ENCODE measurements at places on chromosomes 13 and 19.
A peak's percentile ranks its signal among the peaks of the same experiment; 100 is the strongest.

GRCh38 chr13:50594276-50595051 is 249.0 kb downstream of the DLEU7 start:
- DNase-seq, result no peak

DNA sequence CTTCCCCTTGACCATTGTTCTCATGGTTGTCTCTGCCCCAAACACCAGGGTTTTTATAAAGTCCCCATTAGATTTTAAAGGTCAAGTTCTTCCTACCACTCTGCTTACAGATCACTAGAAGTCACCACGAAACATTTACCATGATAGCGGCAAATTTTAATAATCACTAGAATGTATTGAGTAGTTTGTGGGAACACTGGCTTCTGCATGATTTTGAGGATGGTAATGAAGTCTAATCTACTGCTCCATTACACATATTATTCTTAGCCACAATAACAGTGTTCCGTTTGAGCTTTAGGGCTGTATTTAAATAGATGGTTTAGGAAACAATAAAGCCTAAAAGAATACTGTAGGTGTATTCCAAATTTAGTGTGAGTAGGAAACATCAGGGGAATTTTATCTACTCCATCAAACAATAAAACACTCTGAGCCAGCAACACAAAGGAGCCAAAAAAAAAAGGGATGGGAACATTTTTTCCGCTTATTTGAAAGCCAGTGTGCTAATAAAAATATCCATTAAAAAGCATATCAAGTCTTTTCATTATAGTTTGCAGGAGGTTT is 49.7 kb downstream of the KLF12 start:
- DNase-seq, result no peak

- DNase-seq, result no peak
Measured at GRCh38 chr19:49120868-49121267, 1.5 kb downstream of the PPFIA3 start.

- DNase-seq, result no peak
Measured at GRCh38 chr13:43408274-43408673, 378.5 kb downstream of the ENOX1 start.

DNA sequence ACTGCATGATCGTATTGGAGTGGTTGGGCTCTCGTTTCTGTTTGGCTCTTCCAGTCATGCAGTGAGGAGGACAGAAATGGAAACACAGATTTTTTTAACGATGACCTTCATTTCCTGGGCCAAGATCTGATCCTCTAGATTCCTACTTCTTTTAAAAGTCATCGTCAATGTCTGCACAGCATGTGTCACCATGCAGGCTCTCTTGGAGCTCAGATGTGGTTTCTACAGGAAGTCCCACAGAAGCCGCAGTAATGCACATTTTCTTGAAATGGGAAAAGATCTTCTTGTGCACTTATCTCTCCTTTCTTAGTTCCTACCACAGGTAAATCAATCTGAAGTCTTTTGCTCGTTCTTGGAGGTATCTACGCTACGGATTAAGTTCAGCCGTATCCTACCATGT is 626.9 kb downstream of the EFNB2 start:
- DNase-seq, result no peak

DNA sequence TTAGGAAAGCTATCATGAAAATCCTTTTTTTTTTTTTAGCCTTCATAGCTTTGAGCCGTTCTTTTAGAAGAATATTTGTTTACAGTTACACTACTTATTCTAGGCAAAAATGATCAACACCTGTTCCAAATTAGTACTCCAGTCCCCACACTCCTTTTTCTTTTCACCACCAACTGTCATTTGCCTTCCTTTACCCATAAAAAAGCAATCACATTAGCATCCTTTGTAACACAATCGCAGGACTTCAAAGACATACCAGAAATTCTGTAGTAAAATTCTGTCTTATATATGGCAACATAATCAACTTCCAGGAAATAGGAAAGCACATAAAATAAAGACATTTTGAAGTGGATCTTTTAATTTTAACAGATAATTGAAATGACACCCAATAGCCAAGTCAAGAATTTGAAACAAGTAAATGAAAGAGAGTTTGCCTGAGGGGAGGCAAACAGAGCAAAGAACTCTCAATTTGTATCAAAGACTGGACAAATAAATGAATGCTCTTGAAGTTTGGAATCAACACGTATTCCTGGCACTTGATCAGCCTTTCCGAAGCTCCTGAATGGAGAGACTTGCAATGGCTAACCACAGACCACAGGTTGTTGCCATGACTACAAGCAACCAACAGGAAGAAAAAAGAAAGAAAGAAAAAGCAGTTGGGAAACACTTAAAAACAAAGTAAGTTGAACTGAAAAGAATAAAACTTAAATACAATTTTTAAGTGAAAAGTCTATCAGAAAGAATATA is 206.8 kb downstream of the PCDH9 start:
- peak; percentile 80 for DNase-seq

All from fibroblast of mammary gland (primary cell).